Mesothelial cell of epicardium (in vitro differentiated cells): ENCODE measurements at places on chromosomes 6 and 20.

DNA sequence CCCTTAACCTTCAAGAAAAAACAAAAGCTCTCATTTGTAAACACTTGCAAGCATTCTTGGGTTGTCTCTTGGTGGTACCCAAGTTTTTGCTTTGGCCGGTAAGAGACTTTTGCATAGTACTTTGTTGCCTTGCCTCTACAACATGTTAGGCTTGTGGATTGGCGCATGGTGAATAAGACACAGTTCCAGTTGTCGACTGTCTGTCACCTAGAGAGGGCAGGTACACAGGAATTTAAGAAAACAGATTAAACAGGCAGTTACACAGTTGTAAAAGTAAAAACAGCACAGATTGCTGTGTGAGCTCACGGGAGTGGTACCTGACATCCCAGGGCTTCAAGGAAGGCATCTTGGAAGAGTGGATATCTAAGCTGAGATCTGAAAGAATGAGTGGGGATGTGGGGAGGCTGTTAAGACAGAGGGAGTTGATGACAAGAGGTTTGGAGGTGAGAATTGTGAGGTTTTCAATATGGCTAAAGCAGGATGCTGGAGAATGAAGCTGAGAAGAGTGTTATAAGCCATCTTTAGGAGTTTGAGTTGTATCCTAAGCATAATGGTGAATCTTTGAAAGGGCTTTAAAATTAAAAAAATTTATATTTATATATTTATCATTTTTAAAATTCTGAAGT, 19.2 kb downstream of the UTRN start:
- no peak for DNase-seq

DNA sequence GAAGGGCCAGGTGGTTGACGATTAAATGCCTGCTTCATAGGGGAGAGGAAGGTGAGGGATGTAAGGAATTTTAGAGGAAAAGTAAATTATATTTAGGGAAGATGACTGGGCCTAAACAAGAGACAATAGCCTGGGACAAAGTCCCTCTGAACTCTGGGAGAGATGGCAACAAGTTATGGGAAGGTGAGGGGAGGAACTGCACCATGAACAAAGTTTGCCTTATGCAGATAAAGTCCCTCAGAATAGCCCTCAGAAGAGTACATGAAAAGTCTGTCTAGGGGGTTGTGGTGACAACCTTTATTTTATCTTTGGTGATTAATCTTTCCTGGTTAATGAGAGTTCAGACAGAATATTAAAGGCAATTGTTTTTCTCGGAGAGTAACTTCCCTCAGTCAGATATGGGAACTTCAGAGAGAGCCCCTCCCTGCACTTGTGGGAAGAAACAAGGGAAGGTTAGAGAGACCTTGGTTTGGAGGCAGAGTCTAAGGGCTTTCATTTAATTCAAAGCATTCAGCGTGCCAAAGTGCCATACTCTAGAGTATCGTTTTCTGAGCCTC, 27.1 kb upstream of the FAM217A start:
- DNase-seq = no peak

DNA sequence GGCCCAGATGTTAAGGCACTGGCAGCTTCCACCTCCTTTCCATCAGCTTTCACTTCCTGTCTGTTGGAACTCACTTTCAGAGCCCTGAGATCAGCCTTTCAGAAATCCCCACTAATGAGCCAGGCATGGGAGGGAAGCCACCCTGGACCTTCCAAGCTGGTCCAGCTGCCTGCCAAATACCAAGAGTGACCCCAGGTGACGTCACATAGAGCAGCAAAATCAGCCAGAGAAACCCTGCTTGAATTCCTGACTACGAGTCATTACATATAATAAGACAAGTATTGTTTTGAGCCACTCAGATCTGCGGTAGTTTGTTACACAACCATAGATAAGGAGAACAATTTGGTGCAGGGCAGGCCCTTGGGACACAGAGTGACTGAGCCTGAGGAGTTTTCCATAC, 556.0 kb upstream of the JAG1 start:
- DNase-seq = no peak

DNA sequence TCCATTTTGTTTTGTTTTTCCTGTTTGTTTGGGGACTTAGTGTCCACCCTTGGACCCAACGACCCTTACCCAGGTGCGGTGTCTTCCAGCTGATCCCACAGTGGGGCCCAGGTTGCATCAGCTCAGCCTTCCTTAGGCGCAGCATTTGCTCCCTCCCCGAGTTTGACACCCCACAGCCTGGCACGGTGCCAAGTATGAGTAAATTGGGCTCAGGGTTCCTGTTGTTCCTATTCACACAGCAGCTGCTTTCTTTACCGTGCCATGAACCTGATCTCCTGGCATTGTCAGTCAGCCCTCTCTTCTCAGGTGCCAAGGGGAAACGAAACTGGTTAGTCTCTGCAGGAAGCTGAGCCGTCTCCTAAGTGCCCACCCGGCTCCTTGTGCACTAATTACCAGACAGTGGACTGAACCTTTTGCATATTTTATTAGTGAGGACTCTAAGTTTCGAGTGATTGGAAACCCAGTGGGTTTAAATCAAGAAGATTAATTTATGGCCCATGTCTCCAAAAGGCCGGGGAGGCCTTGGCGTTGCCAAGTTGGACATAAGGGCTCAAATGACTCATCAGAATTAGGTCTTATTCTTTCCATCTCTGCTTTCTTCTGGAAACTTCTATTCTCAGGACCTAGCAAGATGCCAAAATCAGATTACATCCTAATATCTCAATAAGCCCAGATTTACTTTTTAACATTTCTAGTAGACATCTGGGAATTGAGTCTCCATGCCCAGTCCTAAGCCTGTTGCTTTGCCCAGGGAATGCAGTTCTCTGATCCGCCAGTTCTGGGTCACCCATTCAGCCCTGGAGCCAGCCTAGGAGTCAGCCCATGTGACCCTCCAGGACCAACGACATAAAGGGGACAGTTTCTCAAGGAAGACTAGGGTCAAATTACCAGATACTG, 68.8 kb downstream of the TSHZ2 start:
- no peak for DNase-seq

- DNase-seq = no peak
Observed at GRCh38 chr6:158222066-158222465, 53.9 kb downstream of the GTF2H5 start.

DNA sequence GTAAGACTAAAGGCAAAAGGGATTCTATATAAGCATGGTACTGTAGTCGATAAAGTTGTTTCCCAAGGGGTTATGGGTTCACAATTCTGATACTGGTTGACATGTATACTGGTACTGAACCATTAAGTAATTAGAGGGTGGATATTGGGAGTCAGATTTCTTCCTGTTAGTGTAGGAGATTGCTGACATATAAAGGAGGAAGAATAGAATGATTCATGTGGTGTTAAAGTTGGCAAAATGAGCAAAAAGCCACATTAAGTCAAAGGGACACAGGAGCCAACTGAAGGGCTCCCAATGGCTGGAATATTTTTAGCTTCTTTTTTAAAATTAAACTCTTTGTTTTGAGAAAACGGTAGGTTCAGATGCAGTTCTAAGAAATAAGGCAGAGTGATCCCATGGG, 161.8 kb upstream of the PRND start:
- DNase-seq = no peak

GRCh38 chr6:150685860-150686259, 86.2 kb downstream of the PLEKHG1 start:
- DNase-seq = no peak

DNA sequence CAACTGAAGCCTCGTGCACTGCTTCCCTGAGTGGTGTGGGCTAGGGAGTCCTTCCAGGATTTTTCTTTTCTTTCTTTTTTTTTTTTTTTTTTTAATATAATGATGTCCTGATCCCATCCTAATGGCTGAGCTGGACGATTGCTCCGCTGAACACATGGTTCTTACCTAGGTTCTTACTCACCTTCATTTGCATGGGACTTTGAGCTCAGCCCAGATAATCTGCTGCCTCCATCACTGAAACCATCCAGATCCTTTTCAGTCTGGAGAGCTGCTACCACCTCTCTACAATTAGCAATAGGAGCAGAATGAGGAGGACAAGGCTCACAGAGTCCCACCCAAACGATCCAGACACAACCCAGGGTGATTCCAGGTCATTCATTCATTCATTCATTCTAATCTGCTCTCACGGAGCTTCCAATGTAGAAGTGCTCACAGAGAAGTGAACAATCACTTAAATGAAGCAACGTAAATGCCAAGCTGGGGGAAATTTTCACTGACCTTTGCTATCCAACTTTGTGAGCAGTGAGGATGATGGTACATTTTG, 246.3 kb upstream of the RREB1 start:
- no peak for DNase-seq

GRCh38 chr20:58209652-58210397, 18.6 kb downstream of the ANKRD60 start:
- DNase-seq = peak; percentile 84

DNA sequence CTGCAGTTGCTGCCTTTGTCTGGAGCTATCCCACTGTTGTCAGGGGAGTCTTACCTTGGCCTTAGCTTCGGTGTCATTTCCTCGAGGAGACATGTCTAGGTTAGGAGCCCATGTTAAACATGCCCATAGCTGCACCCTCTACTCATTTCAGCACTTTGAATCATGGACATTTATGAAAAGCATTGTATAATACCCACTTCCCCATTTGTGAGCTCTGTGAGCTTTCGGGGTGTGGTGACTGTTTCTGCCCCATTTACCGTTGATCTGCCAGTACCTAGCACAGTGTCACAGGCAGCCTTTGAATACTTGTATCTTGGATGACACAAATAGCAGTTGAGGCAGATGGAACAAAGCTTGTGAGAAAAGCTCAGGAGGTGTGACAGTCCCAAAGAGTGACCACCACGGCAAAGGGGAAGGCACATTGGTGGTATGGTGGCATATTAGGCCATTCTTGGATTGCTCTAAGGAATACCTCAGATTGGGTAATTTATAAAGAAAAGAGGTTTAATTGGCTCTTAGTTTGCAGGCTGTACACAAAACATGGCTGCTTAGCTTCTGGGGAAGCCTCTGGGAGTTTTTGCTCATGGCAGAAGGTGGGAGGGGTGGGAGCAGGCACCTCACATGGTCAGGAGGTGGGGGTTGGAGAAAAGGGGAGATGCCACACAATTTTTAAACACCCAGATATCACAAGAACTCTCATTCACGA, 42.0 kb downstream of the JARID2 start:
- DNase-seq = no peak

- no peak for DNase-seq
Observed at GRCh38 chr6:53528107-53528506, 16.8 kb downstream of the GCLC start.

DNA sequence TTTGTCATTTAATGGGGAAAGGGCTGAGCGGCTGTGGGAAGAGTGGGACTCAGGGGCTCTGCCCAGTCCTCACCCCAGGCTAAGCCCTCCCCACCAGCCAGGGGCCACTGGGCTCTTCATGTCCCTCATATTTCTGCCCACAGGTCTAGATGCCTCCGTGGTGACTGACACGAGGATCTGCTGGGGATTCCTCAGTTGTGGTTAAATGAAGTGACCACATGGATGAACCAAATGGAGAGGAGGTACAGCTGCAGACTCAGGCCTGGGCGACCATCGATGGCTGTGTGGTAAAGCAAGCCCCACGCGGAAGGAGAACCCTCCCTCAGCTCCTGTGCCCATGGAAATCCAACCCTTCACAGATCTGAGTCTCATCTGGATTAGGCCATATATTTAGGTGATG, 29.4 kb downstream of the RAET1L start:
- no peak for DNase-seq

DNA sequence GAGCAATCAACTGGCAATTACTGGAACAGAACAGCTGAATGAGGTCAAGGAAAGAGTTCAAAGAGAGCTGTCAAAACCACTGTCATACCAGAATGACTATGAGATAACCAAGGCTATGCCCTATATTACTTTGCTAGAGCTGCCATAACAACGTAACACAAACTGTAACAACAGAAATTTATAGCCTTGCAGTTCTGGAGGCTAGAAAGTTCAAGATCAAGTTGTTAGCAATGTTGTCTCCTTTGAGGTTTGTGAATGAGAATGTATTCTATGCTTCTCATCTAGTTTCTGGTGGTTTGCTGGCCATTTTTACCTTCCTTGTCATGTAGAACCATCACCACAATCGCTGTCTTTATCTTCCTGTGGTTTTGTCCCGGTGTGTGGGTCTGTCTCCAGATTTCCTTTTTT, 1323.0 kb upstream of the GJE1 start:
- DNase-seq = no peak

DNA sequence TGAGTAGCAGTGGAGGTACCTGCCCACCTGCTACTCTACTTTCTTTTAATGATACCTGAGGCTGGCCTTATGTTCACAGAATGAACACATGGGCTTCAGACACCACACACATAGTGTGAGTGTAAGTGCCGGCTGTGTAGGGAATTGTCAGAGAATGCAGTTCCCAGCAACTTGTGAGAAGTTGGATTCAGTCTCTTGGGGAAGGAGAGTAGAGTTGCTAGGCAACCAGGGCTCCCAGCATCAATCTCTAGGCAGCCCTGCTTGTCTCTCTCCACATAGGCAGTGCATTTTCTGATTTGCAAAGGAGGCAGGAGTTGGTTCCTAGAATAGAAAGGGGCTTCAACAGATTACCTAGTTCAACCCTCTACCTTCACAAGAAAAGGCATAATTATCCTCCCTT, 74.1 kb downstream of the BFSP1 start:
- DNase-seq = no peak

DNA sequence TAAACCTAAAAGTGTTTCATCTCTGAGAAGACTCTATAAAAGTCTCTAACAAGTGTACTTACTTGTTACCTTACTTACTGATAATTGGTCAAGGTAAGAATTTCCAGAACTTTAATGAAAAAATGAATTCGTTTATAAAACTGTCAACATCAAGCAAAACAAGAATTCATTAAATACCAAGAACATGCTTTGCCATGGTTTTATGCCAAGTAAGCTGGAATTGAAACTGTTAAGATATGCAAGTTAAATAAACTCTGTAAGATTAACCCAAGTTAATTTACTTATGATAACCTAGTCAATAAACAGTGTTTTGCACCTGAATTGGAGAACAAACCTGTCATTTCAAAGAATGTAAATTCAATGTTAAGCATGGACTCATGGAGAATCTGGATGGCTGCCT, 17.1 kb upstream of the DEFB113 start:
- no peak for DNase-seq

DNA sequence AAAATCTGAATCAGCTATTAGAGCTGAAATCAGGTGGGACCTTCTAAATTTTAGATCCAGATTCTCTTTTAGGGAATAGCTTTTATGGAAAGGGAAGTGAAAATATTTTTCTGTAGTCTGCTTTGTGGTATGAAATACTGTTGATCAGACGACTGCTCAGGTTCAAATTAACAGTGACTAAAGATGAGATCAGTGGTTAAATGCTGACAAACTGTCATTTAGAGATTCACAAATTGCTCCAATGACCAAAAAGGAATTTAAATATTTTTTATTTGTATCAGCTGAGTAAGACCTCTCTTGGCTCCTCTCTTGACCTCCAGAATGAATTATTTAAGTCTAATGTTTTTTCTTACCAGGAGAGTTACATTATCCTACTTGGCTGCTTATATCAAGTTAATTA, 77.3 kb downstream of the KCNQ5 start:
- no peak for DNase-seq

GRCh38 chr6:76347539-76347938, 275.1 kb upstream of the IMPG1 start:
- no peak for DNase-seq

GRCh38 chr20:610130-611046, at the start of gene TCF15:
Gene TCF15 (minus strand): TSS chr20:610309. CDS start chr20:610237, 72 bp downstream.
- no peak for DNase-seq

- no peak for DNase-seq
Observed at GRCh38 chr6:160039441-160039840, 70.6 kb downstream of the IGF2R start.

- DNase-seq = no peak
Observed at GRCh38 chr6:147941143-147941542, 401.5 kb upstream of the SASH1 start.

- no peak for DNase-seq
Observed at GRCh38 chr6:158021376-158021775, 39.7 kb downstream of the SYNJ2 start.

- no peak for DNase-seq
Observed at GRCh38 chr20:6341491-6341890, 218.7 kb upstream of the FERMT1 start.
